ENCODE measurements at places on chromosomes 6 and 20. TPM values are rescaled to one million over a fixed set of nuclear protein-coding genes. Genes with fewer than 3 reads are reported as not detected.

DNA sequence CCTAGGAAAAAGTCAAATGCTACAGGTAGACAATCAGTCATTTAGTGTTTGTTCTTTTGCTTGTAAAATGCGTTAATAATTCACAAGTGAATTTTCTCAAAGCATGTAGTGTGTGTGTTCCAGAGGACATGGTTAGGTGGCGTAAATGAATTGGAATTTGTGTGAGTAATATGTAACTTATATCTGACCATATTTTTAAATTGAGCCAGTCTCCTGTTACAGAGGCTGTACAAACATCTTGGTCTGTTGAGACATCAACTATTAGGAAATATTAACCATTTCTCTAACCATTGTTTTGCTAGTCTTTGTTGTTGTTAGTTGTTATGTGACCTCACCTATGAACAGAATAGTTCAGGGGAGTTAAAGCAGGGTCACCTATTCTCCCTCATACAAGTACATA, 22.7 kb downstream of the MCM8 start:
- DNase-seq = no peak
- peaks cover 7% of the 10 kb centered on the region for H3K4me1 ChIP-seq
- H3K36me3 ChIP-seq = peaks cover 1% of the 10 kb centered on the region
- no peak overlapping the region for H3K4me3 ChIP-seq
- no peaks in the 10 kb centered on the region for H3K27me3 ChIP-seq

GRCh38 chr20:33362898-33363297, 38.4 kb downstream of the CDK5RAP1 start:
- H3K27ac ChIP-seq = no peak overlapping the region
- no peaks in the 10 kb centered on the region for H3K4me1 ChIP-seq
- no peaks in the 10 kb centered on the region for H3K27me3 ChIP-seq
- DNase-seq = no peak

- no peak for DNase-seq
- no peaks in the 10 kb centered on the region for H3K27me3 ChIP-seq
- no peak overlapping the region for H3K4me3 ChIP-seq
- H3K4me1 ChIP-seq = peaks cover 50% of the 10 kb centered on the region
- no peaks in the 10 kb centered on the region for H3K36me3 ChIP-seq
Observed at GRCh38 chr6:127462376-127462775, 3.2 kb upstream of the KIAA0408 start.

DNA sequence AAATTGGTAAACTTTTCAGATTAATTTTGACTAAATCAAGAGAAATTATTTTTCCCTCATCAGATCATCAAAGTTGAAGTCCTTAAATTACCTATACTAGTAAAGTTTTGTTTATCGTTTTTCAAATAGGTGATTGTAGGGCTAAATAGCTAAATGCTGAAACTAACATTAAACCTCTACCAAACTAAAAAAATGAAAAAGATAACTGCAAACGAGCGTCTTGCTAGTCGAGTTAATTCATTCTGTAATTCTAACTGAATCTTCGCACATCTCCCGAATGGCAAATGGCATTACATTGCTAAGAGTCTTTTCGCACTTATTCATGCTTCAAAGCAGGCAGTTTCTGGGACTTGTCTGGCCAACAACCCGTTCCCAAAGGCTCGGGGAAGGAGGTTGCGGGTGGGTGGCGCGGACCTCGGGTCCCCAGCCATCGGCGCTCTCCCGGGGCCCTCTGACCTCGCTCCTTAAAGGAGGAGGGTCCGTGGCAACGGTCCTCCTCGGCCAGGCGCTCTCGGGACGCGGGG, 43.8 kb downstream of the POPDC3 start:
- H3K36me3 ChIP-seq = peaks cover 3% of the 10 kb centered on the region
- peak overlapping the region; percentile 75 for H3K4me3 ChIP-seq
- H3K4me1 ChIP-seq = peaks cover 15% of the 10 kb centered on the region

DNA sequence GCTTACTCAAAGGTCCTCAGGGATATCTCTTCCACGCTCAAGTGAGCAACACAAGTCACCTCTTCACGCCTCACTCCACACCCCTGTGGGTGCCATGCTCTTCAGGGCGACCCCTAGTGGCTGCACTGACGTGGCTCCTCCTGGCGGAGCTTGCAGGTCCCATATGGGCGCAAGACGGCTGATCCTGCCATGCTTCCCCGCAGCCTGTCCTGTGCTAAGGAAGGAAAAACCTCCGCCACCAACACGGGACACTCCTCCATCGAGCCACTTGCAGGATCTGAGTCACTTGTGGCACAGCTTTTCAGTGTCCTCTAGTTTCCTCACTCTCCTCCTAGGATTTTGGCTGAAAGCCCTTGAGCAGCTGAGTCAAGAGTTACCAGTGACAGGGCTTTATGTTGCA, 90.7 kb downstream of the KHDC1L start:
- peaks cover 2% of the 10 kb centered on the region for H3K36me3 ChIP-seq
- peaks cover 7% of the 10 kb centered on the region for H3K4me1 ChIP-seq
- peaks cover 4% of the 10 kb centered on the region for H3K27me3 ChIP-seq
- DNase-seq = peak; percentile 77
- no peak overlapping the region for H3K4me3 ChIP-seq

DNA sequence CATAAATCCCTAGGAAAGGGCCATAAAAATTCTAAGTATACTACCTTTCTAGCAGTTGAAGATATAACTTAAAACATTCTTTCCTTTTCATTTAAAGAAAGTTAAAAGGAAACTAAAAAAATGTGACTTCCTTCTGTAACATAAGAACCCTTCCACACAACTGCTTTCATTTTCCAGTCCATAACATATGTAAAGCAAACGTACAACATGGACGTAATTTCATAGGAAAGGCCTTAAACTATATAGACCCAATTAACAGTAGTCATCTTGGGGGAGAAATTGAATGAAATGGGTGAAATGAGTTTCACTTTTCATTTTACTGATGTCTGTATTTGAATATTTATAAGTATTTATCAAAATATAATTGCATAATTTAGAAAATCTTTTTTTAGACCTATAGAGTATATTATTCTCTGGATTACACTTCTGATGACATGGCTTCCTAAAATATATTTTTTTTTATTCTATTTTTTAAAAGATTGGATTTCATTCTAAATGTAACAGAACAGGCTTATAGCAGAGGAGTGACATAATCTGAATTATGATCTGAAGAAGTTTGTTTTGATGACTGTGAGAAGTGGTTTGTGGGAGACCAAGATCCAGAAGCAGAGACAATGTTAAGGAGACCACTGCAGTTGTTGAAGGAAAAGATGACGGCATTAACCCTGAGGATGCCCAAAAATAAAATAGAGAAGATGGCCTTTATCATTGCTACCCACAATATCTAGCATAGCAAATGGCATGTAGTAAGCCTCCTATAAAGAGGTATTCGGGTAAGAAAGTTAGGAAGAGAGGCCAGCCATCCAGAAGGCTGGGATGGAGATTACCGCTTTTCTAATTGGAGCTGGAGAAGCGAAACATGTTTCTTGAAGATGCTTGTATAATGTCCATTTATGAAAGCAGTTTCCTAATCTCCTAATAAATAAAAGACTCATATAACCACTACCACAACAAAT, 260.4 kb downstream of the PTPRK start:
- peaks cover 27% of the 10 kb centered on the region for H3K4me1 ChIP-seq
- no peaks in the 10 kb centered on the region for H3K27me3 ChIP-seq
- no peak for DNase-seq
- H3K27ac ChIP-seq = no peak overlapping the region
- peaks cover 3% of the 10 kb centered on the region for H3K36me3 ChIP-seq
- H3K4me3 ChIP-seq = no peak overlapping the region

DNA sequence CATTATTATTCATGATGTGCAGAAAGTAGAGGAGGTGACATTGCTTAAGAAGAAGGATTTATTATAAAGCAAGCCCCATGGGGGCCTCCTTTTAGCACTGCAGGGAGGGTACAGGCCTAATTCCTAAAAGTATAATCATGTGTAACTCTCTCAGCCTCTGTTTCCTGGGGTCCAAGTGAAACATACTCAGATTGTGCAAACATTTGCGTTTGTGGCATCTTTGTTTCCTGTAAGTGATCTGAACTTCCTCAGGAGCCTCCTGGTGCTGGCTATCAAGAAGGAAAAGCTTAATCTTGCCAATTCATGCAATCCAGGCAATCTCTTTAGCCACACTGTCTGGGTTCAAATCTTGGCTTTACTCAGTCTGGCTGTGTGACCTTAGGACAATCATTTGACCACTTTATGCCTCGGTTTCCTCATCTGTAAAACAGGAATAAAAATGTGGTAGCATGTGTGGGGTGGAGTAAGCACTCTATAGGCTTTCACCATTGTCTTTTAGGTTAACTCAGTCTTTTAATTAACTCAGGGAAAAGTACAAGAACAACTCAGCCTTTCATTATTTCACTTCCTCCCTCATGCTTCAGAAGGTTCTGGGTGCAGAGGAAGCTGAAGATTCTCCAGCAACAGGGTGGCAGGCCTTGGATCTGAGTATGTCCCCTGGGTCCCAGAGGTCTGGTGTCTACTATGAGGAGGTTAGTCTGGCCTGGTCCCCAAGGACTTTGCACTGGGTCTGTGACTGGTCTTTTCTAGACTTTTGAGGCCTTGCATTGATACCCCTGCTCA, 831 bp upstream of the SIRPB2 start:
- no peak for DNase-seq
- no peak overlapping the region for H3K27ac ChIP-seq

- H3K36me3 ChIP-seq = no peaks in the 10 kb centered on the region
- no peak overlapping the region for H3K4me3 ChIP-seq
- no peaks in the 10 kb centered on the region for H3K27me3 ChIP-seq
- H3K27ac ChIP-seq = no peak overlapping the region
- H3K4me1 ChIP-seq = peaks cover 22% of the 10 kb centered on the region
- DNase-seq = no peak
Observed at GRCh38 chr6:45816674-45817297, 198.9 kb downstream of the CLIC5 start.

DNA sequence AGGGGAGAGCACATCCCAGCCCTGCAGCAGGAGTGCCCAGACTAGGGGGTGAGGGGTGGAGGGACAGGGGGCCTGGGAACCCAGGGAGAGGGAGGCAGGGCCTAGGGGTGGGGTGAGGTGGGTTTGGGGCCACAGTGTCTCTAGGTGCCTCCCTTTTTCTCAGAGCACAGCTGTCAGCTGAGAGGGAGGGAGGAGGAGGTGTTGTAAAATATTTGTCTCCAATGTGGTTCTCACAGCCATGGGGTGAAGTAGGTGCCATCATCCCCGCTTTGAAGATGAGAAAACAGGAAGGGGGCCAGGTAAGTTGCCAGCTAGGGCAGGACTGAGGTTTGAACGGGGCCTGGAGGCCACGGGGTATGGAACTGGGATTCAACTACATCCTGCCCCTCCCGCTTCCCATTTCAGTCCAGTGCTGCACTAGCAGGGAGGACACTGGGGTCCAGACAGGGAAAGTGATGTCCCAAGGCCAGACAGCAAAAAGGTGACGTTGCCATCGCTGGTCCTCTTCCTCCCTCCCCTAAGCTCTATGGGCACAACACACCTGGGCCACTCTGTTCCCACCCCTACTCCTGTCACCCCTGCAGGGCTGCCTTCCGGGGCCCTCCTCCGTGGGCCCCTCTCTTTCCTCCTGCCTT, 20.3 kb downstream of the PACSIN1 start:
- no peak overlapping the region for H3K27ac ChIP-seq
- H3K4me3 ChIP-seq = no peak overlapping the region
- DNase-seq = peak; percentile 40

DNA sequence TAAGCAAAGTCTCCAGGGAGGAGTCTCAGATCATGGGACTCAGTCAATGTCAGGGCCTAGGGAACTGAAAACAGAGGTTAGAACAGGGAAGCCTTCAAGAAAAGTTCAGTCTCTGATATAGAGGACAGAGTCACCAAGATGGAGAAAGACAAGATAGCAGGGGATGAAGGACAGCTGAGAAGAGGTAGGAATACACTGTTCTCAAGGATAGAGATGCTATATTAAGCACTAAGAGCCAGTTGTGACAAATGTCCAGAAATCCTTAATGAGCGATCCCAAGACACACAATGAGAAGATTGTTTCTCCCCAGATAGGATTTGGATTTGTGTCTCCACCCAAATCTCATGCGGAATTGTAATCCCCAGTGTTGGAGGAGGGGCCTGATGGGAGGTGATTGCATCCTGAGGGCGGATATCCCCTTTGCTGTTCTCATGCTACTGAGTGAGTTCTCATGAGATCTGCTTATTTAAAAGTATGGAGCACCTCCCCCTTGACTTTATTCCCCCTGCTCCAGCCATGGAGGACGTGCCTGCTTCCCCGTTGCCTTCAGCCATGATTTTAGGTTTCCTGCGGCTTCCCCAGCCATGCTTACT, 168.2 kb downstream of the AKAP7 start:
- no peaks in the 10 kb centered on the region for H3K4me1 ChIP-seq
- no peak overlapping the region for H3K4me3 ChIP-seq
- H3K27me3 ChIP-seq = no peaks in the 10 kb centered on the region
- H3K27ac ChIP-seq = no peak overlapping the region

- H3K4me1 ChIP-seq = peaks cover 36% of the 10 kb centered on the region
- H3K27ac ChIP-seq = peak overlapping the region; percentile 85
- no peak overlapping the region for H3K4me3 ChIP-seq
- no peak for DNase-seq
- H3K27me3 ChIP-seq = no peaks in the 10 kb centered on the region
Observed at GRCh38 chr6:107539409-107539808, 49.5 kb downstream of the SOBP start.

DNA sequence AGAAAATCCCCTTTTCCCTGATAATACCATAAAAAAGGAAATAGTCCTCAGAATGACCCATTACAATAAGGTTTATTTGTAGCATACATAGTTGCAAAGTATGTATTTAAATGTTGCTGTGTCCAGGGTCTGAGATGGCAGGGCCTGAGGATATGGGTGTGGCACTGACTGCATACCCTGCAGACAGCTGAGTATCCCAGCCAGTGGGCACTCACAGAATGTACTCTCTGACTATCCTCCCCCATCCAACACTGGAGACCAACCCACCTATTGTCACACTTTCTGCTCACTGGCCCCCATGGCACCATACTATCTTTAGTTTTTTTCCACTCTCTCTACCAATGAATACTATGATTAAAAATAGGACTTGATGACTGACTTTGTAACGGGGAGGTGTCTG, 215.8 kb upstream of the FOXA2 start:
- no peak overlapping the region for H3K27ac ChIP-seq
- no peak for DNase-seq
- no peaks in the 10 kb centered on the region for H3K36me3 ChIP-seq

KHDC1 gene
- 4.0 TPM for total RNA-seq

CLPSL2 gene
- total RNA-seq = not detected

FAM209B gene
- total RNA-seq = not detected

BCAS1 gene
- not detected for total RNA-seq

KIAA1755 gene
- 17.6 TPM for total RNA-seq

ZKSCAN8 gene
- 21.4 TPM for total RNA-seq

MAS1 gene
- not detected for total RNA-seq

SYCP2L gene
- 2.6 TPM for total RNA-seq

SLC4A11 gene
- 4.9 TPM for total RNA-seq

All from chondrocyte (in vitro differentiated cells).